A673 (cell line): ENCODE measurements at places on chromosomes 16 and 17.

GRCh38 chr16:24504472-24505345 is 34.7 kb upstream of the RBBP6 start:
- DNase-seq = peak; percentile 90

- no peak for DNase-seq
Observed at GRCh38 chr16:86359571-86359970, 150.8 kb upstream of the FOXF1 start.

DNA sequence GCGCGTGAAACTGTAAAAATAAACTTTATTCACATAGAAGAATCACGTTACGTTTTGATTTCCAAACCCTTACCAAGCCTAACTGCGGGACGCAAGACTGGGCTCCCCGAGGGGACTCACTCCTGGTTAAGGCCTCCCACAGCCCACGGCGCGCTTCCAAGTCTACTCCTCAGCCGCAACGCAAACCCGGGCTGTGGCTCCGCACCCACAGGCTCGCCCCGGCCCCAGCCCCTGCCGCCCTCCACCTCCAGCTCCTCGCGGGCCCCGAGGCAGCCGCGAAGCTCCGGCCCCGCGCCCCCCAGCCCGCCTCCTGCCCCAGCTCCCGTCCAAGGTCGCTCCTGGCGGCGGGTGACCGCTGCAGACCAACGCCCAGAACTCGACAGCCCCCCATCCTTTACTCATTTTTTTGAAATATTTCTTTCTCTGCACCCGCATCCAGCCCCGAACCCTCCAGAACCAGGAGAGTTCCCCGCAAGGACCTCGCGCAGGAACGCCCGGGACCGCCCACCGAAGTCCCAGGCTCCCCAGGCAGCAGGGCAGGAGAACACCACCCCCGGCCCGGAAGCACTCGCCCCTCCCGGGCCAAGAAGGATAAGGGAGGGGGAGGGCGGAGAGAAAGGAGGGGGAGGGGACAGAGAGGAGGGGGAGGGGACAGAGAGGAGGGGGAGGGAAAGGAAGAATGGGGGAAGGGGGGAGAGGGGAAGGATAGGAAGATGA is 912 bp downstream of the USP22 start:
- DNase-seq = peak; percentile 89

GRCh38 chr17:41333098-41333497 is 17.5 kb downstream of the KRT33A start:
- no peak for DNase-seq

DNA sequence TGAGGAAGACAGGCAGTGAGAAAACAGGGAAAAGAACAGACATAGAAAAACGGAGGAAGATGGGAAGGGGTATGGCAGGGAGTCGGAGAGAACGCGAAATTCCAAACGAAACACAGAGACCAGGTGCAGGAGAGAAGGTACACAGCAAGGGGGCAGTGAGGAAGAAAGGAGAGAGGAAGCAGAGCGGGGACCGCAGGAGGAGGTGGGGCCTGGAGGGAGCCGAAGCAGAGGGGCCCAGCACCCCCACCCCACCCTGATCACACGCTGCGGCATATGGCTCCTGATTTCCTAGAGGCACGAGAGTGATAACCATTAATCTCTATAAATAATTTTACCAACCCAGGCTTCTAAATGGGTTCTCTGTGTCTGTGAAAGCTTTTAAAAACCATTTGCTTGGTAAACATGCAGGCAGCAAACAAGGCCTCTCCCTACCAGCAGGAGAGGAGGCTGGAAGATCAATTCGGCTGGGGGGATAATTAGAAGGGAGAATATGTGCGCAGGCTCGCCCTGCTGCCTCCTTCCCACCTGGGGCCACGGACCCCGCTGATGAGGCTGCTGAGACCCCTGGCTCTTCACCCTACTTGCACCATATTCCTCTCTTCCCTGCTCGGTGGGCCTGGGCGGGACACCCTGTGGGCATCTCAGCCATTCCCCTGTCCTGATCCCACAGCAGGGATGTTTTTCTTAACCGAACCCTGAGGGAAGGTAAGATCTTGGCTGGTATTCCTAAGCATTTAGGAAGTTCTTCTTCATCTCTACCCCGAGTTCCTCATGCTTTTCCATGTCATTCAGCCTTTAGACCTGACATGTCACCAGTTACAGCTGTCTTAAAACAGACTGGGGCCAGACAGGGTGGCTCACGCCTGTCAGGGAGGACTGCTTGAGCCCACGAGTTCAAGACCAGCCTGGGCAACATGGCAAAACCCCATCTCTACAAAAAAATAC is 86.7 kb downstream of the TMEM132E start:
- no peak for DNase-seq
